Dermis microvascular lymphatic vessel endothelial cell (primary cell): ENCODE measurements at places on chromosomes 7 and 10. TPM values are rescaled to one million over a fixed set of nuclear protein-coding genes. Genes with fewer than 3 reads are reported as not detected.

BHLHA15 gene
- total RNA-seq: 0.51 TPM in 2 replicates

DHTKD1 gene
- total RNA-seq: 19.0 and 20.7 TPM in 2 replicates

ZNF777 gene
- 2.1 and 4.3 TPM in 2 replicates for total RNA-seq

SEMA3D gene
- total RNA-seq: 9.4 and 11.0 TPM in 2 replicates

AKR1C1 gene
- 30.8 and 81.5 TPM in 2 replicates for total RNA-seq

NUTM2D gene
- total RNA-seq: 0.77 and 1.0 TPM in 2 replicates

GDF10 gene
- total RNA-seq: not detected in 2 replicates

CALHM1 gene
- total RNA-seq: not detected in 2 replicates

CALHM3 gene
- not detected in 2 replicates for total RNA-seq

FFAR4 gene
- not detected in 2 replicates for total RNA-seq

INMT gene
- total RNA-seq: under 0.01 TPM in 1 of 2 replicates, not detected in the other

TMEM213 gene
- total RNA-seq: not detected in 2 replicates

UCN3 gene
- not detected in 2 replicates for total RNA-seq

ZNF438 gene
- 1.9 and 2.9 TPM in 2 replicates for total RNA-seq

HKDC1 gene
- total RNA-seq: 0.13 TPM in 1 of 2 replicates, not detected in the other

VIM gene
- 4,197 and 5,499 TPM in 2 replicates for total RNA-seq

LIPF gene
- total RNA-seq: not detected in 2 replicates

CACNB2 gene
- total RNA-seq: under 0.01 TPM in 1 of 2 replicates, not detected in the other

NDUFA5 gene
- total RNA-seq: 19.7 and 22.0 TPM in 2 replicates

CTTNBP2 gene
- under 0.01 and 0.63 TPM in 2 replicates for total RNA-seq

GHRHR gene
- total RNA-seq: not detected in 2 replicates

TAS2R5 gene
- 0.26 and 0.51 TPM in 2 replicates for total RNA-seq

EGR2 gene
- total RNA-seq: 0.13 TPM in 1 of 2 replicates, not detected in the other

UNCX gene
- total RNA-seq: not detected in 2 replicates

PVRIG gene
- not detected in 2 replicates for total RNA-seq

FXYD4 gene
- not detected in 2 replicates for total RNA-seq

PCLO gene
- 1.8 and 3.0 TPM in 2 replicates for total RNA-seq

STEAP1 gene
- total RNA-seq: 1.4 and 9.4 TPM in 2 replicates

ERVW-1 gene
- not detected in 2 replicates for total RNA-seq

PKD2L1 gene
- not detected in 2 replicates for total RNA-seq

AOAH gene
- total RNA-seq: 0.13 and 0.51 TPM in 2 replicates

RBP4 gene
- not detected in 2 replicates for total RNA-seq
